Common myeloid progenitor, CD34-positive (primary cell): ENCODE measurements at places on chromosomes 1 and 21.
A peak's percentile ranks its signal among the peaks of the same experiment; 100 is the strongest.

GRCh38 chr1:205248793-205249601 lies 21.3 kb downstream of the TMCC2 start:
- H3K4me3 ChIP-seq = no peak overlapping the region
- peak; percentile 38 for DNase-seq
- no peaks in the 10 kb centered on the region for H3K27me3 ChIP-seq

DNA sequence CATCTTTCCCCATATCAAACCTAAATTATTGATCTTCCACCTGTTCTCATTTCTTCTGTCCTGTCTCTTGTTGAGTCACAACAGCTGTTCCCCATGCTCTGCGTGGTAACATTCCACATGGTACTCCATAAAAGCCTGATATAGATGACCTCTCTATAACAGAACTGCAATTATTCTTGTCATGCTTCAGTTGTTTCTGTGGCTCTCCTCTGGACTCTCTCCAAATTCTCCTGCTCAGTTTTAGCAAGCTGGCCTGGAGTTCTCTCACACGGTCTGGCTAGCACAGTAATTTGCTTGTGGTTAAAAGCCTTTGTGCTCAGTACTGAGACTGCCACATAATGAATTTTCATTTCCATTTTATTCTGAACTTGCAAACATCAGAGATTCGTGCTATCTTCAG lies 10.6 kb upstream of the LRRC39 start:
- no peaks in the 10 kb centered on the region for H3K4me1 ChIP-seq
- no peak overlapping the region for H3K4me3 ChIP-seq
- H3K27me3 ChIP-seq = no peaks in the 10 kb centered on the region
- H3K36me3 ChIP-seq = peaks cover 3% of the 10 kb centered on the region
- DNase-seq = no peak

DNA sequence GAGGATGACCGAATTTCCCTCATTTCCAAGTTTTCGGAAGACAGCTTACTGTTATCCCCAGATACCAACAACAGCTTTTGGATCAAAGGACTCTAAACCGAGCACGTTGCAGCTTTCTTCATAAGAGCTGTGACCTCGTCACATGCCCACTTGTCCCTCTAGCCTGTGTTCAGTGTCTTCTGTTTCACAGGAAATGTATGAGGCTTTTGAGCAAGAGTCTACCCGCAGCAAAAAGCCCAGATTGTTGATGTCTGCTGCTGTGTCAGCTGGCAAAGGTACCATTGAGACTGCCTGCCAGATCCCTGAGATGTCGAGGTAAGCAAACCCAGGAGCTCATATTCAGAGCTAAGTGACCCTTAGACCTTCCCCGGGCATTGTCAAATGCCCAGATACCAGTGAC lies 24.1 kb downstream of the CHI3L2 start:
- no peak overlapping the region for H3K27ac ChIP-seq
- no peak overlapping the region for H3K4me3 ChIP-seq

- H3K4me1 ChIP-seq = no peaks in the 10 kb centered on the region
- H3K4me3 ChIP-seq = no peak overlapping the region
- no peak for DNase-seq
These were observed 57.2 kb upstream of the LRRN2 start for GRCh38 chr1:204742676-204743251.

DNA sequence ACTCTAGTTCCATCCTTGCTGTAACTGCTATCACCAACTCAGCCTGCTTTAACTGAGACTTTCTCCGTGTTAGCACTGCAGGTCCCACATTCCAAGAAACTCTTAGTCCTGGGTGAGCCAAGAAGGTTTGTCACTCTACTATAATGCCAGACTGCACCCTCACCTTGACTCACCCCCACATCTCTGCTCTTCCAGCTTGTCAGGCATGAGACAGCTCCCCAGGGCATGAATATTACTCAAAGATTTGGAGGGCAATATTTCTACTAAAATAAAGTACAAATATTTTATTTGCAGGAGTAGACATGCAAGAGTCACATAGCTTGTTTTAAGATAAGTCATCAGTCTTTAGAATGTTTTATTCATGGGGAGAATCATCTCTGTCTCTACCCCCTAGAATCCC lies 110.2 kb downstream of the MATN1 start:
- H3K4me1 ChIP-seq = no peaks in the 10 kb centered on the region
- H3K27me3 ChIP-seq = peaks cover 5% of the 10 kb centered on the region
- no peak overlapping the region for H3K27ac ChIP-seq

DNA sequence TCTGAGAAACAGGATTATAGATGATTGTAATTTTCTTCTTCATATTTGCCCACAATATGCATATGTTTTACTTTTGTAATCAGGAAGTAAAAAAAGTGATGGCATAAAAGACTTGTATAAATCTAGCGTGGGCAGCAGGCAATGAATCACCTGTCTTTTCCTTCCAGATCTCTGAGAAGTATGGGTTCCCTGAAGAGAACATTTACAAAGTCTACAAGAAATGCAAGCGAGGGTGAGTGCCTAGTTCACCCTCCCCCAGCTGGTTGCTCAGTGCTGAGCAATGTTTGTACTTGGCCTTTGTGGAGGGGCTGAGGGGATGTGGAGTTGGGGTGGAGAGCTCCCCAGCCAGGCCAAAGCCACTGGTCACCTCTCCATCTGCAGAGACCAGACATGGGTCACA lies 30.7 kb downstream of the GRHL3 start:
- DNase-seq = no peak
- no peaks in the 10 kb centered on the region for H3K36me3 ChIP-seq
- H3K4me3 ChIP-seq = no peak overlapping the region
- H3K27ac ChIP-seq = no peak overlapping the region

DNA sequence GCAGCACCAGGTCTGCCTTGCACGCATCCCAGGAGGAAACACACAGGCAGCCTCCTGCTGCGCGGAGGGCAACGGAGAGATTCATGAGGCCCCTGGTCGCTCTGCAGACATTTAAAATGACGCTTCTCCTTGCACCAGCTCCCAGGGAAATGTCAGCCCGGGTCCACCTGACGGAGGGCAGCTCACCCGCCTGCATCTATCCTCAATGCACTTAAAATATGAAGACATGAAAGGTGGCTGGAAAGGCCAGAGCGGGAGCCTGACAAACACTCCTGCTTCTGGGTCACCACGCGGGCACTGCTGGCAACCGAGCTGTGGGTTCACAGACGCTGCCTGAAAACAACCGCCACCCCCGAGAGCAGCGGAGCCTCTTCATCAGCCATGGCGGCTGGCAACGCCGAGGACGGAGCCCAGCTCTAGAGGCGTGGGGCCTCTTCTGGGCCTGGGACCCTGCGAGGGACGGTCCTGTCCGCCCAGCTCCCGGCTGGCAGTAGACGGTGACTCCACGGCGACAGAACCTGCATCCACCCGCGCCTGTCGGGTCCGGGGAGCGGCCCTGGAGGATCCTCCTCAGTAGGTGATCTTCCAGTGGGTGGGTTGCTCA lies 22.7 kb downstream of the POFUT2 start:
- H3K4me1 ChIP-seq = peaks cover 6% of the 10 kb centered on the region
- no peaks in the 10 kb centered on the region for H3K27me3 ChIP-seq
- no peak overlapping the region for H3K4me3 ChIP-seq
- H3K27ac ChIP-seq = no peak overlapping the region

DNA sequence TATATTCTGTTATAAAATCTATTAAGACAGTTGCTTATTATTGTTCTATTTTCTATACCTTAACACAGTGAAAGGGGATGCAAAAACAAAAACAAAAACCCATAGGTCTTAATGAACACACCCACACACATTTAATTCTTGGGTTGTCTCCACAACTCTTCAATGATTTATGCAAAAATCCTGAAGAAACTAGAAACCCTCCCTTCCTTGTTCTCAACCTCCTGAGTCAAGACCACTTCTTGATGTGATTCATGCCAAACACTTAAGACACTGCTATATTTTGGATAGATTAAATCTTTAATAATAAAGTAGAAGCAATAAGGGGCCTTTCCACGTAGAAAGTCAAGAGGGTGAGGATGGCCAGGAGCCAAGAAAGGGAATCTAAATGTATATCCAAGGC lies 23.4 kb downstream of the SCAF4 start:
- no peak for DNase-seq
- peaks cover 5% of the 10 kb centered on the region for H3K36me3 ChIP-seq
- no peak overlapping the region for H3K4me3 ChIP-seq

DNA sequence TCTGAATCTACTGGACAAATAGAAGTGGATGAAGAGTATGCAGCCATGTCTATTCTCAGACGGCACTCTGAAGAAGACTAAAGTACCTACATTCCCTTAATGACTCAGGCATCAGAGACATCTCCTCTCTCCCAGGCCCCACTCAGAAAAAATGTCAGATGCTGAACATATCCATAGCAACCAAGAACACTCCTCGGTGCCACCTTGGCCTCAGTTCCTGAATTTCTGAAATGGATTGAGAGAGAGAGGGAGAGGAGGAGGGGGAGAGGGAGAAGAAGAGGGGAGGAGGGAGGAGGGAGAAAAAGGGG lies 16.0 kb upstream of the OVAAL start:
- no peaks in the 10 kb centered on the region for H3K36me3 ChIP-seq
- no peak for DNase-seq
- no peak overlapping the region for H3K4me3 ChIP-seq
- no peaks in the 10 kb centered on the region for H3K4me1 ChIP-seq
- no peaks in the 10 kb centered on the region for H3K27me3 ChIP-seq

GRCh38 chr1:19495799-19496526 lies 10.6 kb upstream of the CAPZB start:
- H3K27ac ChIP-seq = no peak overlapping the region
- no peak overlapping the region for H3K4me3 ChIP-seq
- no peaks in the 10 kb centered on the region for H3K4me1 ChIP-seq
- no peaks in the 10 kb centered on the region for H3K27me3 ChIP-seq

DNA sequence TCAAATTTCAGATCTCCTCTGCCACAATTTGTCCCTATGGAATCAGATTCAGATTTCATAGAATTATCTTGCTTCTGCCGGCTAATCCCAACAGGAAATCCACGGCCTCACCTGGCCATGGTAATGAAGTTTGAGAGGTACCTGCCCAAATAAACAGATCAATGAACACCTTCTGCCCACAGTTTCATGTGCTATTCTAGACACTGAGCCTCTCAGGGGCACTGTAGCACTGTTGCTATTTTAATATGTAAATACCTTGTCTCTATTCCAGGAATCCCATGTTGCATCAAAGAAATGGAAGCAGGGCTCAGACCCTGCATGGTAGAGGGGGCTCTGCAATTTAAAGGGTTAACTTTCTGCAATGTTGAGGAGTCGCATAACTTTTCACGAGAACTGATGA lies 593.1 kb downstream of the PTBP2 start:
- no peaks in the 10 kb centered on the region for H3K4me1 ChIP-seq
- H3K4me3 ChIP-seq = no peak overlapping the region
- no peaks in the 10 kb centered on the region for H3K27me3 ChIP-seq
- H3K27ac ChIP-seq = no peak overlapping the region
- H3K36me3 ChIP-seq = no peaks in the 10 kb centered on the region

GRCh38 chr1:184621260-184621659 lies 133.4 kb downstream of the EDEM3 start:
- no peaks in the 10 kb centered on the region for H3K27me3 ChIP-seq
- DNase-seq = no peak
- no peak overlapping the region for H3K27ac ChIP-seq
- H3K36me3 ChIP-seq = peaks cover 11% of the 10 kb centered on the region
- no peak overlapping the region for H3K4me3 ChIP-seq

DNA sequence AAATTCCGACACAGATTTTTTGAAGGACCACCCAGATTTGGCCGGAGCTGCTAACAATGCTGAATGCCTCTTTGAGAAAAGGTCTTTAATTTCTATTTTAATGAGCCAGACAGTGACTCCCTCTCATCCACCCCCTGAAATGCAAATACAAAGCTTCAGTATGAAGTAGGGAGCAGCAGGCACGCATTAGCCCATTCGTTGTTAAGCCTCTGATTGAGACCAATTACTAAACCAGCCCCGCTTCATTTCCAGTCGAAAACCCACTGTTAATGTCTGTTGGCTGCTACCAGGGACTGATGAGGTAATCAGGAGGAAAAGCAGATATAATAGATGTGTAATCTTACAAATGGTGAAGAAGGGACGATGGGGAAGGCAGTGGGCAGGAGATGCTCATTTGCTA lies 4.8 kb upstream of the C8A start:
- no peaks in the 10 kb centered on the region for H3K4me1 ChIP-seq
- H3K27ac ChIP-seq = no peak overlapping the region
- H3K27me3 ChIP-seq = peaks cover 2% of the 10 kb centered on the region
- no peak overlapping the region for H3K4me3 ChIP-seq

DNA sequence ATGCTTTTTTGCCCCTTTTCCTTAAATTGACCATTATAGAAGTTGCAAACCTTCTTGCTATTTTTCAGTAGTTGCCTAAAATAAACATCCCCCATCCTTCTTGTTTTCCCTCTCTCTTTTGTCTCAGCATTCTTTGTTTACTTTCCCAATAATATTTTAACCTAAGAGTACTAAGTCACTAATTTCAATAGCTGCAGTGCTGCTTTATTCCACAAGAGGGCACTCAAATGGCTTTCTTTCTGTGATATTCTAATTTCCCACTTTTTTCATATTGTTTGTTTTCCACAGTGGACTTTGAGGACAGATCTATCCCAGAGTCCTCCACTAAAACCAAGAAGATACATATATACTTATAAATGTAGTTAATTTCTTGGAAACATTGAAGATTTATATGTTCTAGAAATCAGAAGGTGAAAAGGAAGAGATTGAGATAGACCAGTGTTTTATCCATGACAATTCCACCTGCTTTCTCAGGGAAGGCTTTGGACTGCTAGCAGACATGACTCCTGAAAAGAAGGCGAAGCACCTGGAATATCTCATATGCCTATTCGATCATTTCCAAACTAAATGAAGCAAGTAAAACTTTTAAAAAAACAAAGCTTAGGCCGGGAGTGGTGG lies 104.8 kb upstream of the GRIK1 start:
- no peak overlapping the region for H3K4me3 ChIP-seq
- no peak overlapping the region for H3K27ac ChIP-seq
- DNase-seq = peak; percentile 23
- H3K27me3 ChIP-seq = no peaks in the 10 kb centered on the region

- H3K4me1 ChIP-seq = peaks cover 9% of the 10 kb centered on the region
- peak; percentile 11 for DNase-seq
- peaks cover 19% of the 10 kb centered on the region for H3K27me3 ChIP-seq
- H3K27ac ChIP-seq = no peak overlapping the region
- H3K4me3 ChIP-seq = no peak overlapping the region
These were observed 22.8 kb upstream of the CDK18 start for GRCh38 chr1:205481629-205482151.

DNA sequence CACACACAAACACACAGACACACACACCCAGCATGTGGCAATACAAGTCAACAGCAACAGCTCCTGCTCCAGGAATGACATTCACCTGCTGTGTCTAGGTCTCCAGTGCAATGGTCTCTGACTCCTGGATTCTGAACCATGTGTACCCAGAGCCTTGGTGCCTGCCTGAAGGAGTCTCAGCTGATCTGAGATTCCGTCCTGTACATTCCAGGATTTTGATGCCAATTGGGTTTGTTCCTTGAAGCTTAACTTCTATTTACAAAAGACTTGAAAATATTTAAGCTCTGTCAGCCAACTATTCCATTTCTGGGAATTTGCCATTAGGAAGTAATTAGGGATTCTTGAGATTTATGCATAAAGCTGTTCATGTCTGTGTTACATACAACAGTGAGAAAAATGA lies 85.4 kb upstream of the LRRC8D start:
- no peak overlapping the region for H3K27ac ChIP-seq
- no peaks in the 10 kb centered on the region for H3K36me3 ChIP-seq
- no peaks in the 10 kb centered on the region for H3K4me1 ChIP-seq
- DNase-seq = no peak
